ENCODE measurements at places on chromosomes 6 and 20.

DNA sequence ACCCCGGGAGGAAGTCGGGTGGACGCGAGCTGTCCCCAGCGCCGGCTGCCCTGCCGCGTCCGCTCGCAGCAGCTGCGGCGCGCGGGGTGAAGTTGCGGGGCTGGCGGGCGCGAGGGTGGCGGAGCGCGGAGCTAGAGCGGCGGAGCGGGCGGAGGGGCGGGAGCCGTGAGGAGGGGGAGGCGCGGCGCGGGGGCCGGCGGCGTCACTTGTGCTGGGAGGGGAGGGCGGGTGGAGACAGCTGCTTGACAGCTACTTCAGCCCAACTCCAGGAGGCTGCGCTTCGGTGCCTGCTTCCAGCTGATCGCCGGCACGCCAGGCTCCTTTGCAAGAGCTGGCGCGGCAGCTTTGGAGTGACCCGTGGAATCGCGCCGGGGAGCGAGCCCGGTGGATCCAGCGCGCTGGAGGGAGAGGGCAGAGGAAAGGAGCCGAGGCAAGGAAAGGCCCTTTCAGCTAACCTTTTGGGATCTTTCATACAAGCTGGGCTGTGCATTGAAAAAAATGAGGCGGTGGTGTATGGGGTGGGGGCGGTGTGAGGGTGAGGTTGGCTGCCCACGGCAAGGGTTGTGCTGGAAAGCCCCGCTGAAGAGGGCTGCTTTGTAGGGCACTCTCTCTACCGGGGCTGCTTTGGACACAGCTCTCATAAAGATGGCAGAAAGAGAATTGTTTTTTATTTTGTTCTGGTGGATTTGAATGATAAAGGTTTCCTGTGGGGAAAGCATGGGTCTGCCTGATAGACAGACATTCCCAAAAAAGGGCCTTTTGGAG, 24.6 kb downstream of the RIPOR2 start:
- H3K27me3 ChIP-seq = peaks cover 20% of the 10 kb centered on the region
- no peaks in the 10 kb centered on the region for H3K4me1 ChIP-seq

DNA sequence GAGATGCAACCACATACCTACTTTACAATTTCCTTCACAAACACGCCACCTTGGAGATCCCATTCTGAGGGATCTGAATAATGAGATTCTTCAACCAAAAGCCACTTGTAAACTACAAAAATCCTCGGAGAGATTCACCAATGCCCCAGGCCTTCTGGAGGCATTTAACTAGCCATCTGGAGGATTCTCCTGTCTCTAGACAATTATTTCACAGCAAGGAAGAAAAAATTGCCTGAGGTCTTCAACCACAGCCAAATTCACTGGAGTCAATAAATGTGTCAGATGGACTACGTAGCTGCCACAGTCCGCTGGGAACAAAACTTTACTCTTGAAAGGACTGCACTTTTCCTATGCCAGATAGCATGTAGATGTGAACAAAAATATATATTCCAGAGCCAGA, 19.0 kb upstream of the DCDC2 start:
- no peaks in the 10 kb centered on the region for H3K4me1 ChIP-seq
- H3K27ac ChIP-seq = no peak overlapping the region
- H3K27me3 ChIP-seq = no peaks in the 10 kb centered on the region
- DNase-seq = no peak

DNA sequence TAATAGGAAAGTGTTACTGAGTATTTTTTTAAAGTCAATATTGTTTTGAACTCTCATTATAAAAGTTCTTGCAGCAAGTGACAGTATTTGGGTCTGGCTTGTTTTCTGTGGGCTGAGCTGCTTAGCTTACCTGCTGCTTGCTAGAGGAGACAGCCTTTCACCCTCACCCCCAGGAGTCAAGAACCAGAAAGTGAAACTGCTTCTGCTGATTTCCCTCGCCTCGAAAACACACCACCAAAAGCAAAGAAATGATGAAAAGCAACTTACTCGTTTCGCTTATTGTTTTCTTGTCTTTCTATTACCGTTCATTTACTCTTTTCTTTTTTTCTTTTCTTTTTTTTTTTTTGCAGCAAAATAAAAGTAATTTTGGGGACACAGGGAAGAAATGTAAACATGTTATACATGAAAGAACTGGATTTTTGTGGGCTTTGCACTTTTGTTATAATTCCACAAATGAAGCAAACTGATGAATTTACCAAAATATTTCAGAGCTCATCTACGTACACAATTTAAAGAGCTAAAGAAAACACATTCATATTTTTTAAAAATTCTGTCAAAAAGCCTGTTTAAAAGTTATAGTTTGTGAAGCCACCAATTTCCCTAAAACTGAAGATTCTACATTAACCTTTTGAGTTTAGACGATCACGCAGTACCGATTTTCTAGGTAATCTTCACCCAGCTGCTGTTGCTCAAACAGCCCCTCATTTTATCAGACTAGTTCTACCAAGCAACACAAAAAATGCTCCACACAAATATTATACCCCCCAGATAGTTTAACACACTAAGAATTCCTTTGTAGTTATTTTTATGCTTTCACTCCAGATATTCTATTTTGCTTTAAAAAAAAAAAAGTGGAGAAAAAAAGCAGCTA, 1.7 kb downstream of the SCML4 start:
- H3K27ac ChIP-seq = no peak overlapping the region
- H3K36me3 ChIP-seq = no peaks in the 10 kb centered on the region
- peaks cover 20% of the 10 kb centered on the region for H3K4me1 ChIP-seq
- H3K27me3 ChIP-seq = no peaks in the 10 kb centered on the region
- no peak overlapping the region for H3K4me3 ChIP-seq

- no peak overlapping the region for H3K4me3 ChIP-seq
- no peaks in the 10 kb centered on the region for H3K4me1 ChIP-seq
- H3K36me3 ChIP-seq = no peaks in the 10 kb centered on the region
Measured at GRCh38 chr20:18906046-18906445, 92.5 kb downstream of the SCP2D1 start.
